SW480 (cell line): ENCODE measurements at places on chromosomes 5 and 9.

DNA sequence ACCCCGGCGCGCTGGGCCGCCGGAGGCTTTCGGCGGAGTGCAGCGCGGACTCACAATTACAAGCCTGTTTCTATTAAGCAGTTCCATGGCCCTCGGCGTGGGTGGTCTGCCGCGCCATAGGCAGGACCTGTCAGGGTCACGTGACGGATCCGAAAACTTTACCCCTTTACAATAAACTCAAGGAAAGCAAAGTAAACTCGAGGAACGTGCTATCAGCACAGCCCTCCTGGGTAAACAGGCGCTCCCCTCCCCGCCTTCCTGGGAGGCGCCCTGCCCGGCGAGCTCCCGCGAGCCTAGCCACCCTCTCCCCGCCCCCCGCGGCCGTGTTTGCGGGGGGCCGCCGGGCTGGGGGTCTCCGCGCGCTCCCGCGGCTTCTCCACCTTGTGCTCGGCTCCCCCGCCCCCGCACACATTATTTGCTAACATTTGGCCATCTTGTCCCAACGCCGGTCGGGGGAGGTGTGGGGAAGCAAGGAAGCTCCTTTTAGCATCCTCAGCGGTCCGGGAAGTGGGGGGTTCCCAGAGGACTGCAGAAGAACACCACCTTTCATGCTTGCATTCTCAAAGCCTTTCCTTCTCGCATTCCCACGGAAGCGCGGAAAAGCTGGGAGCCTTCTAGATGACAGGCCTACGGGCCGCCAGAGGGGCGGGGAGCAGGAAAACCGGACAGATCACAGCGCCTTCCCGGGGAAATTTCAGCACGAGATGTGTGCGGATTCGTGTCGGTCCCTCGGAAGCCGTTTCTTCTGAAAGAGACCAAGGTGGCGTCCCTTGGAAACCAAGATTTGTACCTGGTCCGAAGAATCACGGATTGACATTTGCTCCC, at the start of gene PTCH1:
PTCH1 (minus strand) TSS at position 238 of the 825 bp plus-strand sequence.
- peak; percentile 74 for DNase-seq

DNA sequence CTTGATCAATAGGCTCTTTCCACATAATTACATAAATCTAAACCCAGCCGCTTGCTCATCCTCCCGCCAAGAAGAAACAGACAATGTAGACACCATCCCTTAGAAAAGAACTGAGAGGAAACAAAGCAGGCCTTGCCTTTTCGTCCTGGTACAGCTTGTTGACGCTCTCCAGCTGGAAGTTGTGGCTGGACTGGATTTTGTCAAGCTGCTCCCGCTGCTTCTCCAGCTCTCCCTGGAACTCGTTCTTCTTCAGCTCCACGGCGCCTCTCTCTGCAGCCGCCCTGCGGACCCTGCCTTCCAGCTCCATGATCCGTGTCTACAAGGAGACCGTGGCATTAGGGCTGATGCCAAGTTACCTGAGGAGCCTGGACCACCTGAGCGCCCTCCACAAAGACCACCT, 22.1 kb downstream of the GOLM1 start:
- no peak for DNase-seq

DNA sequence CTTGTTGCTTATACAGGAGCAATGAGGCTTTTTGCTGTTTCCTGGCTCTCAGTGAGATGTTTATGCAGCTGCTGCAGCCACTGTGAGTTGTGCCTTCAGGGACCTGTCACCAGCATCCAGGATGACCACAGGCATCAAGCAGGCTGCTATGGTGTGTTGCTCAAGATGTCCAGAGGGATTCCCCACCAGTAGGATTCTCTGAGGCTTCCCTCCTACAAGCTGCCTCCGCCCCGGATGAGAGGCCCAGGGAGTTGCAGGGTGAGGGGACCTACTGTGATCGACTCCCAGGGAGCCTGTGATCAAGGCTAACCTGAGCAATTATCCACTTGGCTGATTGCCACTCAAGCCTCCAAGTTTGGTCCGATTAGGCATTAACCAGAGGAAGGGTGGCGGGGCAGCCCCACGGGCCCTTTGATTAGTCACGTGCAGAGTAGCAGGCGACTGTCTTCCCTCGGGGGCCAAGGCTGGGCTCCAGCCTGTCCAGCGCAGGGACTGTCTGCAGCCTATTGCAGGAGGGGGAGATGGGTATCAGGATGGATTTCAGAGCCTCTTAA, 1.8 kb upstream of the FAT2 start:
- no peak for DNase-seq

DNA sequence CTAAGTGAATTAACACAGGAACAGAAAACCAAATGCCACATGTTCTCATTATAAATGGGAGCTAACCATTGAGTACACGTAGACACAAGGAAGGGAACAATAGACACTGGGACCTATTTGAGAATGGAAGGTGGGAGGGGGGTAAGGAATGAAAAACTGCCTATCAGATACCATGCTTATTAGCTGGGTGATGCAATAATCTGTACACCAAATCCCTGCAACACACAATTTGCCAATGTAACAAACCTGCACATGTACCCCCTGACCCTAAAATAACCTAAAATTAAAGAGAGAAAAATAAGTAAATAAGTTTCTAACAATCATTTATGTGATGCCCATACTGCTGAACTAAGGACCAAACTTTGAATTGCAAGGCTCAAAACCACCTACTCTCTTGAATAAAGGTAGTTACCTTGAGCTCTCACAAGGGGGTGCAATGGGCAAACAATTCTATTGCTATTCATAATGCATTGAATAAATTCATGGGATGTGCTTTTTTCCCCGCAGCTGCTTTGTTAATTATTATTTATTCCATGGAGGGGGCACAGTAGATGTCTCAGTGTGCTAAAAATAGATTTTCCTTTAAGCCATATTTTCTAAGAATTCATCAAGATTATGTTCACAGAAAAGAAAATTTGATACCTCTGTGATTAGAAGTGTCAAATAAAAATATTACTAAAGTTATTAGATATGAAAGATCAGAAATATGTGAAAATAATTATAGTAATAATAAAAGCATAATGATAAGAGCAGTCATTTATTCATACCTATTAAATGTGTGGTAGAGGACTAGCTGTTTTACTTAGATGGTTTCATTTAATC, 76.2 kb upstream of the PTPN3 start:
- DNase-seq: peak; percentile 62

DNA sequence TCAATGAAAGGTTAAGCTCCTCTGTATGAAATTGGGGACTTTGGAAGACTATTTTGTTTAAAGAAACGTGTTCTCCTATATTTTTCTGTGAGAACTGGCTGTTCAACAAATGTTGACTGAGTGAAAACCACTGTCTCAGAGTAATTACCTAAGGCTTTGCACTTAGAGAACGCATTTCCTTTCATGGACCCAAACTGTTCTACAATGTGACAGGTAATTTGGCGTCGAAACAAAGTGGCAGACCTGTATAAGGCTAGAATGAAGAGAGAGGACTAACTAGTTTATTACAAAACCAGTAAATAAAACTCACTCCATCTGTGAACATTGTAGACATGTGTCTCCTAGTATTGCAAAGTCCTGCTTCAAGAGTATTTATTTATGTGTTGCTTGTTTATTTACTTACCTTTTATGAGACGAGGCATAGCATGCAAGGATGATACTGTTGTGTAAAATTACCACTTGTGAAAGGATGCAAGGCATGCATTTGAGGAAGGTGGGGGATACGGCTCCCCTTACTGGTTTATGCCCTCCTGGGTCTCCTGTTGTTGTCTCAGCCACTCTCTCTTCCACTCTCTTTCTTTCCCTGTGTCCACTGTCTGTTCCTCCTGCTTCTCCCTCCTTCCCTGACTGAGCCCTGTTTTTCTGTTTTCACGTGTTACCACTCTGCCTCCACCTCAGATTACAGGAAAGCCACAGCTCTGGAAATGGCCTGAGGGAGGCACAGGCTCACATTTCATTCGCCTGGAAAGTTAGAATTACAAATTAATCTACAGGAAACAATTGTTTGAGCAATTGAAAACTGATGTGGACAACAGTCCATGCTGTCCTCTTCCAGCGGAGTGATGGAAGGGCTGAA, 444.0 kb upstream of the ZNF608 start:
- DNase-seq: no peak

- no peak for DNase-seq
These were observed 53.1 kb downstream of the AK8 start for GRCh38 chr9:132824951-132825350.

- no peak for DNase-seq
These were observed 935.2 kb upstream of the DMAC1 start for GRCh38 chr9:8734760-8735159.

DNA sequence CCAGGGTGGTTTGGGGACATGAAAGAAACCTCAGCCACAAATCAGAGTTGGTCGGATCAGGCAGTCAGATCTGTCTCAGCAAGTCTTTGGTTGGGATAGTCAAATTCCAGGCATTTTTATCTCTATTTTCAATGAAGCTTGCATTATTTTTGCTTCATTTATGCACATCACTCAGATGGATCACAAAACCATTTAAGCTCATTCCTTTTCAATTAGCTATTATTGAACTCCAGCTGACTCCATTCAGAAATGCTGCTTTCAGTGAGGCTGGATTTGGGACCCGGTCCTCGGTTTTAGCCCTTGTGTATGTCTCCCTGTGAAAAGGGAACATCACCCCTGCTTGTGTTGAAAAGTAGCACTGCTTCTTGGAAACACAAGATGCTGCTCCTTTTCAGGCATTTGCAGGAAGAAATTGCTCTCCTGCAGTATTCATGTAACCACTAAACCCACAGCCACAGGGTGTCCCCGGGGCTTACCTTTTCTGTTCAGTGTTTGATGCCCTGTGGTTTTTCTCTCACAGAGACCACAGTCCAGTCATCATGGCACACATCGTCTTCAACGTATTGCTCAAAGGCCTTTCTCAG, 232.9 kb downstream of the NFIB start:
- peak; percentile 52 for DNase-seq

DNA sequence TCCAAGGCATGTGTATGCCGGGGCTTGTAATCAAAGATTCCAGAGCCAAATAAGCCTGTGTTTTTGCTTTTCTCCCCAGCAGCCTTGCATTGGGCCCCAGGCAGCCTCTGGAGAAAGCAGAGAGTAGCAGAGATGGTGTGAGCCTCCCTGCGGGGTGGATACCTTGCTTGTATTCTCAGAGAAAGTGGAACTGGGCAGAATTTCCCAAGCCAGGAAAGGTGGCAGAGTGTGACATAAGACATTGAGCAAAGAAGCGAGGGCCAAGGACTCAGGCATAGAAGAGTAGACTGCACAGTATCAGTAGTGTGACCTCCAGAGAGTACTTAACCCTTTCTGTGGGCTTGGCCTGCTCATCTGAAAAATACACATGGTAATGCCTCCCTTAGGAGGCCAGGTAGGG, 1.6 kb upstream of the GSN start:
- no peak for DNase-seq

DNA sequence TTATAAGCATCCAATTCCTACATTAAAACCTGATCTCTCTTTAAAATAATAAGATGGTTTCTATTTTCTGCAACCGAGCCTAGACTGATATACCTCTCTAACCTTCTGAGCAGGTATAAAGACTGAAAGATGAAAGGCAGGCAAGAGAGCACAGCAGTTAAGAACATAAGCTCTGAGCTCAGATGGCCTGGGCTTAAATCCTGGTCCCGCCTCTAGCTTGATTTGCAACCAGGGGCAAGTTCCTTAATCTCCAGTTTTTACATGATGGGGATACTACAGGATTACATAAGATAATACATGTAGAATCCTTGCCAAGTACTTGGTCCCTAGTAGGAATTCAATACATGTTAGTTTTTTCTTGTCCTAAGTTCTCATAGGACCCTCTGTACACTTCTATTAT, 33.9 kb downstream of the SLC24A2 start:
- DNase-seq: no peak

DNA sequence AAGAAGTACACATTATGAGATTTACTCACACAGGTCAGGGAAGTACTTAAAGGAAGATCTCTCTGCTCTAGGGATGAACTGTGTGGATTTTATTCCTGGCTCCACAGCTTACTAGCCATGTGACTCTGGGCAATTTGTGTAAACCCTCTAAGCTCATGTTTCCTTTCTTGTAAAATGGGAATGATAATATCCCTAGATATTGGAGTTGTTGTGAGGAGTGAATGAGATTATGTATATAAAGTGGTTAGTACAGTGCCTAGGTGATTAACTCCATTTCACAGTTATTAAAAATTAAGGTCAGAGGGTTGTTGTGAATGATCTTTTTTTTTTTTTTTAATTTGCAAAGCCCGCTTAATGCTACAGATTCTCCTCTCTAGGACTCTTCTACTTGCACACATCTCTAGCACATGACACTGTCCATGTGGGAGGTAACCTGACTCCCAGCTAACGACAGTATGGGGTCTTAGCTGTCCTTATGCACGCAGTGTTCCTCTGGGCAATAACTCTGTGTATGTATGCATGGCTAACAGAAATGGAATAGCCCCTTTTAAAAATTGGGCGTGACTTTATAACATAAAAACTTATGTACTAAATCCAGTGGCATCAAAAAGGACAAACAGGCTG, 23.9 kb upstream of the MYOT start:
- DNase-seq: no peak

DNA sequence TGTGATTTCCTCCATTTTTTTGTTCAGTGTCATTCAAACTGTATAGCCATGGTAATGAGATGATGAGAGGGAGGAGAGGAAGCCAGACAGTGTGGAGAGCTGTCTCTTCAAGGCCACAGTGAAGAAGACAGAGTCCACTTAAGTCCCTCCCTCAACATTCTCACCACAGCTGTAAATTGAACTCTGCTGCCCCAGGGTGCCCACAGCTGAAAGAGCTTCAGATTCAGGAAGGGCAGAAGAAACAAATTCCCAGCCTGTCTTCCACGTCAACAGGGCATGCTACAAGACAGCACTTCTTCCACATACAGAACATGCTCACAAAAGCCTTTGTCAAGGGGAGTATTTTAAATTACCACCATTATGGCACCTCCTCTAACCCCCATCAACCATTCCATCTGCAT, 100.4 kb downstream of the KLHL3 start:
- DNase-seq: no peak

- no peak for DNase-seq
These were observed 77.9 kb downstream of the SEMA4D start for GRCh38 chr9:89419978-89420394.

GRCh38 chr5:179321206-179321987, 23.9 kb downstream of the ADAMTS2 start:
- DNase-seq: no peak

DNA sequence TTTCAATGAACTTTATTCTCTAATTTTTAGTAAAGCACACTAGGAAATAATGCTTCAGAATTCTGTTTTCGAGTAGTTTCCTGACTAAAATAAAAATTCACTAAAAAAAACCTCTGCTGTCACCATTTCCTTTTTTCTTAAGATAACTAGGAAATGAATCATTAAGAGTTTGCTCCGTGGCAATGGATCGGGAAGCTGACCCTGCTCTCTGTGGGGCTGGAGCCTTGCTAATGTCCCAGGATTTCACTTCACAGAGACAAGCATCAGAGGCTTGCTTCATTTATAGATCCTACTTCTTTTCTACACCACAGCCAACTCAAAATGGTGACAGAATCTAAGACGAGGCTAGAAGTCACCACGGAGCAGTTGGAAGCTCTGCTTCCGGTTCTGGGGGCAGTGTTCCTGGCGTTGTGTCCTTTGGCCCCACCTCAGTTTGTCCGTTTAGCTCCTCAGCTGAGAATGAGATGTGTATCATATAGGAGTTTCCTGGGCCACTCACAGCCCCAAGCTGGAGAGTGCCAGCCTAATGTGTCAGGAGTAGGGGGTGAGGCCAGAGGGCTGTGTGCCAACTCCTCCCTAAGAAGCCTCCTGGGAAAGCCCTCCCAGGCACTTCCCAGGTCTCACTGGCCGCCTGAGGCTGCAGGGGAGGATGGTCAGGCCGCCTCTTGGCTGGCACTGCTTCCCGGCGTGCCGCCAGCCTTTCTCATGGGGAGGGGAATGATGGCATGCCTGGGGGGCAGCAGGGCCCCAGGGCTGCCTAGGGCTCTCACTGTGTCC, 19.6 kb downstream of the TENT4A start:
- no peak for DNase-seq
